OCI-LY7 (cell line): ENCODE measurements at places on chromosomes 3 and 15.

- DNase-seq, result no peak
These were observed 177.1 kb upstream of the ARHGEF26 start for GRCh38 chr3:153944084-153944483.

- no peak for DNase-seq
These were observed 58.0 kb downstream of the PLD1 start for GRCh38 chr3:171752329-171752728.

DNA sequence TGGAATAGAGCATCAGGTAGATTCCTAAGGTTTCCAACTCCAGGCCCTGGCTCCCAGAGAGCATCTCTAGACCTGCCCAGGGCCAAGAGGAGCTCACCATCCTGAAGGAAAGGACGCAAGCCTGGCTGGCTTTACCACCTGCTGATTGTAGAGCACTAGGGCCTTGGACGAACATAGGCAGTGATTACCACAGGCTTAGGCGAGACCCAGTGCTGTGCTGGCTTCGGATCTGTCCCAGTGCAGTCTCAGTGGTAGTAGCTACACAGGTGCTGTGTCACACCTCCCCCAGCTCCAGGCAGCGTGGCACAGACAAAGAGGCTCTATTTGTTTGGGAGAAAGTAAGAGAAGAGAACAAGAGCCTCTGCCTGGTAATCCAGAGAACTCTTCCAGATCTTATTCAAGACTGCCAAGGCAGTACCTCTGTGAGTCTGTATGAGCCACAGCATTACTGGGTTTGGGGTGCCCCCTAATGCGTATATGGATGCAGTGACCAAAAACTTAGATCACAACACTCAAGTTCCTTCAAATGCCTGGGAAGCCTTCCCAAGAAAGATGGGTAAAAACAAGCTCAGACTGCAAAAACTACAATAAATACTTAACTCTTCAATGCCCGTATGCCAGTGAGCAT, 25.4 kb downstream of the ISG20 start:
- DNase-seq, result peak; percentile 73

- DNase-seq, result no peak
These were observed 393.4 kb upstream of the NR2F2 start for GRCh38 chr15:95937128-95937528.
